Amniotic stem cell (primary cell): ENCODE measurements at places on chromosomes 5 and 9.

GRCh38 chr5:147427521-147428401 lies 82.1 kb downstream of the DPYSL3 start:
- DNase-seq = no peak

DNA sequence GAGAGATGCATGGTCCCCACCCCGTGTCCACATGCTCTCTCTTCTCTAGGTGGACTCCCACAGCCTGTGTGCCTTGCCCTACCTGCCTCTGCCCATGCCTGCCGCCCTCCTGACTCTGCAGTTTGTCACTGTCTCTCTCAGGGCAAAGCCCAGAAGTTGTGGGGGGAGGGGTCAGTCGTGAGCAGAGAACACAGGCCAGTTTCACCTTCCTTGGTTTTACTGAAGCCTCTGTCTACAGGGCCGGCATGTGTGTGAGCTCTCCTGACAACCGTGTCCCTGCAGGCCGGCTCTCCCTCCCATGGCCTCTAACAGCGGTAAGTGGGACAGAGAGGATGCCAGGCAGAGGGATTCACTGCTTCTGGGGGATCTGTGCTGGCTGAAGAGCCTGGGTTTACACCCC lies 43.5 kb upstream of the SLC25A51 start:
- no peak for DNase-seq

DNA sequence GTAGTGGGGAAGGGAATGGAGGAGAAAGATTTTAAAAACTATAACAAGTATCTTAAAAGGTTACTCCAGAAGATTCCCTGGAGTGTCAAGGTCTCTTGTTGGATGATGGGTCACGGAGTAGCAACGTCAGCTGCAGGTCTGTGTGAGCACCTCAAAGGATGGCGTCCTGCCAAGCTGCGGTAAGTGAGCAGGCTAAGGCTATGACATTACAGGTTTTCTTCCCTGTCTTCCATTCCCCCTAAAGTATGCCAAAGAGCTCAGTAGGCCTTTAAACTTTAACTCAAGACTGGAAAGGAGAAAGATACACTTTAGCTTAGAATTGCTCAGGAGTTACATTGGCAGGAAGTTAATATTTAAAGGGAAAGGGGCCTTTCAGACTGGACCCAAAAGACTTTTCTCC lies 17.5 kb downstream of the SPOCK1 start:
- DNase-seq = no peak

DNA sequence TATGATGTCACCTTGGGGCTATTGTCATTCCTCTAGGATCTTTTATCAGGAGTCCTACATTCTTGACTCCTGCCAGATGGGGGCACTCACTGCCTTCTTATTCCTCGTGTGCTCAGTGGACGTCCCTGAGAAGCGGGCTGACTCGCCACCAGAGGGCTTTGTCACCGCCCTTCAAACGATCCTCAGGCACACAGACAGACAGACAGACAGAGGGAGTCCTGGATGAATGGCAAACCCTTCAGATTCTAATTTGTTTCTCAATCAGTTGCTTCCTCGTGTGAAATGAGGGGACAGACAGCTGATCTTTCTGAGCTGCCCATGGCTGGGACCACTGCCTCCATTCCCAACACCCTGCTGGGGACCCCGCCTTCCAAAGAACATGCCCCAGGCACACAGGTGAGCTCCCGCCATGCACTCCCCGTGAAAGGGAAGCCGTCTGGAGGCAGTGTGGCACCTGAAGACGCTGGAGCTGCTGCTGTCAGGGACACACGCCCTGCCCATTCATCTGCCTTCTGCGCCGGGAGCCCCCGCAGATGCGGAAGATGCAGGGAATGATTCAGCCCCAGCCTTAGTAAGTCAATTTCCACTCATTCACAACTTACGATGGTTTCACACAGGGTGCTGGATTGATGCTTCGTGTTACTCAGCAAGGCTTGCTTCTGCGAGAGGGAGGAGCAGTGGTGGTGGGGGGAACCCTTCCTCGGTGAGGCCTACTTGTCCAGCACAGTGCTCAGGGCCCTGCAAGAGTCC lies 24.9 kb upstream of the SH3PXD2B start:
- peak; percentile 86 for DNase-seq

- no peak for DNase-seq
Observed at GRCh38 chr9:108582726-108583125, 273.1 kb downstream of the ACTL7B start.
